ENCODE measurements at places on chromosomes 13 and 19.

- DNase-seq, result no peak
Observed at GRCh38 chr13:82165396-82166174, 1716.7 kb downstream of the SLITRK1 start.

GRCh38 chr13:113998781-113999617, 25.1 kb upstream of the C13orf46 start:
- no peak for DNase-seq

GRCh38 chr13:91017031-91017668, 330.3 kb upstream of the MIR17HG start:
- no peak for DNase-seq

DNA sequence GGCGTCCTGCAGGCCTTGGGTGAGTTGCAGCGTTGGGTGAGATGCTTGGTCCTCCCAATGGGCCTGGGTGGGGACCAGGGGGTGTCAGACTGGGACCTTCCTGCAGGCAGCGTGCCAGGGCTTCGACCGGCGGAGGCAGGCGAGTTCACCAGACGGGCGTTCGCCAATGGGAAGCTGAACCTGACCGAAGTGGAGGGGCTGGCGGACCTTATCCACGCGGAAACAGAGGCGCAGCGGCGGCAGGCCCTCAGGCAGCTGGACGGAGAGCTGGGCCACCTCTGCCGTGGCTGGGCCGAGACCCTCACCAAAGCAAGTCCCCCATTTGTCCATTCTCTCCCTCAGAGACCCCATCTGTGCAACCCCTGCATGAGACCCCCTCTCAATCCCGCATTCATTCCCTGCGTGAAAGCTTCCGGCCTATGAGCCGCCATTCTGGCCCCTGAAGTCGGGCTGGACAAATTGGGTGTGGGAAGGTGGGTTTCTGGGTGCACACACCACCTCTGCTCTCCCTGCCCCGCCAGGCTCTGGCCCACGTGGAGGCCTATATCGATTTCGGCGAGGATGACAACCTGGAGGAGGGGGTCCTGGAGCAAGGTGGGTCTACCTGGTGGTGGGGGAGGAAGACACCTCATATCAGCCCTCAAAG, 1.2 kb downstream of the GTPBP3 start:
- DNase-seq, result no peak

DNA sequence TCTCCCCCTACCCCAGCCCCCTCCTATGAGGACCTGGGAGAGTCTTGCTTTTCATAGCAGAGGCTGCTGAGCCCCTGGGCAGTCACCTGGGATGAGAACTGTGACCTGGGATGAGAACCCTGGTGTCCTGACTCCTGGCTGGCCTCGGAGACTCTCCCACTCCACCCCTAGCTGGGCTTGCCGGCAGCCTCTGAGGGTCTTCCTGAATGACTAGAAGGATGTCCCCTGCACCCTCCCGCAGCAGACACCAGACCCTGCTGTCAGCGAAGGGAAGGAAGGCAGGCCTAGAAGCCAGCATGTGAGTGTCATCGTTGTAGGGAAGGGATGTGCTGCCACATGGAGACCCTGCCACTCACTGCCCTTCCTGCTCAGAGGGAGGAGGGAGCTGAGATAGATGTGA, 203.4 kb upstream of the ZNF536 start:
- DNase-seq, result no peak

- DNase-seq, result no peak
Observed at GRCh38 chr19:47704024-47704423, 9.2 kb upstream of the EHD2 start.

DNA sequence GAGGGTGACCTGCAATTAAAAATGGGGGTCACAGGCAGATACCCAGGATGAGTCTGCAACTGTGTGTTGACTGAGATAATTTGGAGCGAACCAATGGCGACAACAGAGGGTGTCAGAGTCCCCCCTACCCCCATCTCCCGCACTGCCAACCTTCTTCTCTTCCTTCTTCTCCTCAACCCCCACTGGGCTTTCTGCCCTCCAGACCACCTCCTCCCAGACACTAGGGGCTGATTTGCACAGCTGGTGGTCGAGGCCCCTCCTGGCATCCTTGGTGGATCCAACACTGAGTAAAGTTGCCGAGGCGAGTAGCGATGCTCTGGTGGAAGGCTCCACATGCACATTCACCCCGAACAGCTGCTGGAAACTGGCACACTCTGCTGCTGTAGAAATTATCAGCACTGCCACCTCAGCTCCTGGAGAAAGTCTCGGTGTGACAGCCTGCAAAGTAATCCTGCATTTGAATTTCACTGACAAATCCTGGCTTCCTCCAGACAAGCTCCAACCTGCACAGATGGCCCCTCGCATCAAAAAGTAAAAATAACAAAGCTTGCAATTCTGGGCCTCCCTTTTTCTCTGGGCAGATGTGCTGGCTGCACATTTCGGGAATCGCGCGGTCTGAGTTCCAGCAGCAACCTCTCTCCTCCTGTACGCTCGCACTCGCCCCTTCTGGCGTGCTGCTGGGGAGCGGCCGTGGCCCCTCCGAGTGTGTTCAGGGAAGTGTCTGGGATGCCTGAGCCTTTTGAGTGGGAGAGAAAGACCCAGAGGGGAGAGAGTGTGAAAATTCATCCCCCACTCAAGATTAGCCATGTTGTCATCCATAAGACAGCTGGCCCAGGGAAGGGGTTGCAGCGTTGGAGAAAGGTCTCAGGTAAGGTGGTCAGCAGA, 28.5 kb downstream of the CCNE1 start:
- DNase-seq, result no peak

- no peak for DNase-seq
Observed at GRCh38 chr13:84847107-84847506, 952.1 kb downstream of the SLITRK6 start.

DNA sequence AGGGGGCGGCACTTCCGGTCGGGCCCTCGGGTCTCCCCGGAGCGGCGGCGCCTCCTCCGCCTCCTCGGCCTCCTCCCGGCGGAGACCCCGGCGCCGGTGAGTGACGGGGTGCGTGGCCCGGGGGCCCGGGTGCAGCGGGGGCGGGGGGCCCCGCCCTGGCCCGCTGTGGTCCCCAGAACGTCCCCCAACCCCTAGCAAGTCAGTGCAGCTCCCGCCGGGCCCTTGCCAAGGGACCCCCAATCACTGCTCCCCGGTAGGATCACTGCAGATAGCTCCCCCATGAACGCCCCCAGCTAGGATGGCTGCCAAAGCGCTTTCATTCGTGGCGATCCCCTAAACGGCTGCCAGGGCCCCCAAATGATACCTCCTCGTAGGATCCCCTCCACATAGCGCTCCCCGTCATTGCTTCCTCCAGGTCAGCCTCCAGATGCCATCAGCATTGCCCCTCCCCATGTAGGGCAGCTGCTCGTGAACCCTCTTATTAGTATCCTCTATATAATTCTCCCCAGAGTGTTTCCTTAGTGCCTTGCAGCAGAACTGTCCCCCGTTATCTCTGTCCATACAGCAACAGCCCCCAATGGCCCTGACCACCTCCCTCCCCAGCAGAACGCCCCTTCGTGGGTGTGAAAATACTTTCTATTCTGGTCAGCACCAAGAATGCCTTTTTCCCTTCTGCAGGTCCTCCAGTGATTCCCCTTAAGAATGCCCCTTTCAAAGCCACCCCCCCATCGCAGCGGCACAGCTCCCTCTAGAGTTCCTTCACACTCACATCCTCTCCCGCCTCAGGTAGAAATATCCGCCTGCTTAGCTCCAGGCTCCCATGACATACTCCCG, at the start of gene ZNF865:
Gene ZNF865, plus strand, starts transcription at position 11 of the 834 bp plus-strand sequence. CDS start 7,972 bp downstream, outside the sequence.
- no peak for DNase-seq

GRCh38 chr13:50208826-50209335, 193.6 kb downstream of the KCNRG start:
- DNase-seq, result no peak

DNA sequence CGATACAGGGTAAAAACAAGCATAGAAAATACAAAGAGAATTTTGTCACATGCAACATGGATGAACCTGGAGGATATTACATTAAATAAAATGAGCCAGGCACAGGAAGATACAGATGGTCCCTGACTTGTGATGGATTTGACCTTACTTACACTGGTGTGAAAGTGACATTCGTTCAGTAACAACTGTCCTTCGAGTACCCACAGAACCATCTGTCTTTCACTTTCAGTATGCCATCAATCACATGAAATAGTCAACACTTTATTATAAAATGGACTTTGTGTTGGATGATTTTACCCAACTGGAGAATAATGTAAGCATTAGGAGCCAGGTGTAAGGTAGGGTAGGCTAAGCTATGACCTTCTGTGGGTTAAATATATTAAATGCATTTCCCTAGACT, 51.5 kb downstream of the ZNF787 start:
- no peak for DNase-seq

- no peak for DNase-seq
Observed at GRCh38 chr19:4019578-4019977, 12.0 kb downstream of the PIAS4 start.

DNA sequence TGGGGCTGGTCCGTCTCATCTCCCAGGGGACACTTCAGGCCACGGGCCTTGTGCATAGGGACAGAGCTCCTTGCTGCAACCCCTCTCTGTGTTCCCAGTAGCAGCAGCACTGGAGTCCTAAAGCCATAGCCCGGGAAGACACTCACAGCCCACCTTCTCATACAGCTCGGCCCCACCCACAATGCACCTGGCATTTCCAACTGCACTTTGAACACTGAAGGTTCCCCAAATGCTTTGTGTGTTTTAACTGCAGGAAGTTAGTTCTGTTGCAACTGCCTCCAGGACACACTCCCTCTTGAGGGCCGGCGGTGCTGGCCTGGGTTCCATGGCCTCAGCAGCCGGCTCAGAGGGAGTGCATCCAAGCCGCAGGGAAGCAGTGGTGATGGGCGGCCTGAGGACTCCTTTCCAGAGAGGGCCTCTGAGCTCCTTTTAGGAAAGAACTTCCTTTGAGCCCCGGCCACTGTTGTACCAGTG, 22.7 kb upstream of the TMEM255B start:
- DNase-seq, result no peak

DNA sequence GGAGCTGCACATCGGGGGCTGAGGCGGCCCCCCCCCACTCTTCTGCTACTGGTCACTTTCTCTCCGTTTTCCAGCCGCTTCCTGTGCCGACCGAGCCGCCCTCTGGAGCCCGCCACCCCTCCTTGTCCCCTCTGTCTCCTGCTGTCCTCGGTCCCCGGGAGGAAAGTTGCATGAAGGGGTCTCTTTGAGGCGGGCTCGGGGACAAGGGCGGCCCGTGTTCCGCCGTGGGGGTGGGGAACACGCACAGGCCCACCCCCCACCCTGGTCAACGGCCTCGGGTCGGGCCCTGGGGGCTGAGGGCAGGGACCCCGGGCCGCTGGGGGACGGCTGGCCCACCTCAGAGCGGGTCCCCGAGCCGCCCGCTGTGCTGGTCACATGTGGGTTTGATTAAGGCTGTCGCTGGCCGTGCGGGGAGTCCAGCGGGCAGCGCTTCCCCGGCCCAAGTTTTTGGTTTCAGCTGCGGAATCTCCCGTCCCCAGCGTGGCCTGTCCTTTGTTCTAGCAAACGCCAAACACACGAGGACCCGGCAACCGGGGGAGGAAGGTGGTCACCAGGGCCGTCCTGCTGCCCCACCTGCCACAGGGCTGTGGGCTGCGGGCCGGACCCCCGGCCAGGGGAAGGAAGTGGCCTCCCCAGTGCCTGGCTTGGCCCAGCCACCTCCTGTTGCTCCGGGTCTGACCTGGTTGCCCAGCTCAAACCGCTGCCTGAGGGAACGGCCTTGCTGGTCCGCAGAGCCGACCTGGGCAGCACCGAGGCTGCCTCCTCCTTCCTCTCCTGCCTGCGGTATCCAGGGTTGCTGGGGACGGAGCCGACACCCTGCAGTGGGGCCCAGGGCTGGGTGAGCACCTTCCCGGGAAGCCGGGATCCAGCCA, 1.9 kb downstream of the EFNA2 start:
- DNase-seq, result no peak

DNA sequence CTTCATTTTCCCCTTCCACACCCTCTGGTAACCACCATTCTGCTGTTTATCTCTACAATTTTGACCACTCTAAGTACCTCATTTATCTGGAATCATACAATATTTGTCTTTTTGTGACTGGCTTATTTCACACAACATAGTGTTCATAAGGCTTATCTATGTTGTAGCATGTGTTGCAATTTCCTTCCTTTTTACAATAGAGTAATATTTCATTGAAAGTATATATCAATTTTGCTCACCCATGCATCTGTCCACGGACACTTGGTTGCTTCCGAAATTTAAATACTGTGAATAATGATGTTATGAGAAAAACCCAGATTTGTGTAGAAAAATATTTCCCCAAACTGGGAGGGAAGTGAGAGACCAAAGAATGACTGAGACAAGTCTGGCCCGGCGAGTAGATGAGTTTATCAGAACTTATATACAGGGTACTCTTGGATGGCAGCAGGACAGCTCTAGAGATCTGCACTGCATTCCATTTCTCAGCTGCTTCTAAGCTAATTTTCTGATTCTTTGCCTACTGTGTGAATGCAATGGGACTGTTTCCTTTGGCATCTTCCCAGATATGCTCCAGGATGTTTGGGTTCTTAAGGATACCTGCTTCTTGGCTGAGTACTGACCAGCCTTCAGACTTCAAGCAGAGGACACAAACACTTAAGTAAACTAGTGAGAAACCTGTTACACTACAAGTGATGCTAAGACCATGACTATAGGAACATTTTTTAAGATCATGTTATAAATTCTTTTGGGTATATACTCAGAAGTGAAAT, 834.0 kb upstream of the PCDH9 start:
- DNase-seq, result no peak

DNA sequence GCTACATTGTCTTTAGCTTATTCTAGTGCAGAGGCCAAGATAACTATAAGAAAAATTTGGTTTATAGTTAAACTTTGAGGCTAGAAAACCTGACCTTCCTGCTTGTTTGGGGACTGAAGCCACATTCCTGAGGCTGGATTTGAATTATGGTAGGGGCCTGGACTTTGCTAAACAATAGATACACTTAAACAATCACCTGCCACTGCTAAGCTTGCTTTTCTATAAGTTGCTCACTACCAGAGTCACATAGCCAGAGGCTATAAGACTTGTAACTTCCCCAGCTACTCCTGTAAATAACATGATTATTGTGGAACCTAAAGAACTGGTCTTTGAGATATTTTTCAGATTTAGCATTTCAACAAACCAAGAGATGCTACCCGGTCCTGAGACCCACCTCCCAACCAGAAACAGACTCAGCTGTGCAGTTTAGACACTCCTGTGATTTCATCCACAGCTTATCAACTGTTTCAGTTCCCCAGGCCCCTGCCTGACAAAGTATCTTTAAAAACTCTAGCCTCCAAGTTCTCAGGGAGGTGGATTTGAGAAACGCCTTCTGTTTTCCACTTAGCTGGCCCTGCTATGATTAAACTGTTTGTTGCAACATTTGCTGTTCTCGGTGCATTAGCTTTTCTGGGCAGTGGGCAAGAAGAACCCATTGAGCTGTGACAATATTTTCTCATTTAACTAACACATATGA, 77.7 kb downstream of the MIPEP start:
- no peak for DNase-seq

DNA sequence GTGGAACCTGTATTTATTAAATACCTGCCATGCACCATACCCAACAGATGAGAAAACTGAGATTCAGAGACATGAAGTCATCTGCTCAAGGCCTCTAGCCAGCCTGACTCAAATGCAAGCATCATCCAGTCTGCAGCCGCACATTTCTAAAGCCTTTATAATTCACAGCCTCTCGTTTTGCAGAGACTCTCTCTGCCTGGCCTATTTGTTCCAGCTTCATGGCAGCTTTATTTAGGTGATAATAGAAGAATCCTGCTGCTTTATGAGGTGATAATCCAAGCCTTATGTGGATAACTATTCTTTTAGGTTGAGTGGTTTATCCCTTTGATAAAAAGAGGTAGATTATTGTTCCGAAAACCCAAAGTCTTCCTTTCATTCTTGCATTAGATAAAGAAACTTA, 58.4 kb downstream of the OXGR1 start:
- DNase-seq, result no peak

- no peak for DNase-seq
Observed at GRCh38 chr19:19257137-19257536, 16.0 kb downstream of the TM6SF2 start.

- DNase-seq, result no peak
Observed at GRCh38 chr13:73935991-73936390, 198.2 kb downstream of the KLF12 start.

All from epithelial cell of proximal tubule (primary cell).